ENCODE measurements at places on chromosomes 1 and 21.

- DNase-seq = no peak
Observed at GRCh38 chr1:204250428-204251030, 36.7 kb upstream of the GOLT1A start.

DNA sequence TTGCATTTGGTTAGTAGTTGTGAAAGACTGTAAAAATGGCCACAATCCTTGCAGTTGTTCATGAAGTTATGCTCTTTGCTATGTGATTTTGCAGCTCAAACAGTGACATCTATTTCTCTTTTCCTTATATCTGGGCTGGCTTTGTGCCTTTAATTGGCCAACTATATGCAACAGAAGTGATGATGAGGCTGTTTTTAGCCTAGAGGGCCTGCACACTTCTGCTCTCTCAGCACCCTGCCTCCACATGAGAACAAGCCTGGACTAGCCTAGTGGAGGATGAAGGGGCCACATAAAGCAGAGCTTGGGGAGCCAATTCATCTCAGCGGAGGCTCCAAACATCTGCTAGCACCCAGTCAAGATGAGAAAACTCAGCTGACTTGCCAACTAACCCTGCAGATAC is 339.8 kb downstream of the OMA1 start:
- no peak for DNase-seq

DNA sequence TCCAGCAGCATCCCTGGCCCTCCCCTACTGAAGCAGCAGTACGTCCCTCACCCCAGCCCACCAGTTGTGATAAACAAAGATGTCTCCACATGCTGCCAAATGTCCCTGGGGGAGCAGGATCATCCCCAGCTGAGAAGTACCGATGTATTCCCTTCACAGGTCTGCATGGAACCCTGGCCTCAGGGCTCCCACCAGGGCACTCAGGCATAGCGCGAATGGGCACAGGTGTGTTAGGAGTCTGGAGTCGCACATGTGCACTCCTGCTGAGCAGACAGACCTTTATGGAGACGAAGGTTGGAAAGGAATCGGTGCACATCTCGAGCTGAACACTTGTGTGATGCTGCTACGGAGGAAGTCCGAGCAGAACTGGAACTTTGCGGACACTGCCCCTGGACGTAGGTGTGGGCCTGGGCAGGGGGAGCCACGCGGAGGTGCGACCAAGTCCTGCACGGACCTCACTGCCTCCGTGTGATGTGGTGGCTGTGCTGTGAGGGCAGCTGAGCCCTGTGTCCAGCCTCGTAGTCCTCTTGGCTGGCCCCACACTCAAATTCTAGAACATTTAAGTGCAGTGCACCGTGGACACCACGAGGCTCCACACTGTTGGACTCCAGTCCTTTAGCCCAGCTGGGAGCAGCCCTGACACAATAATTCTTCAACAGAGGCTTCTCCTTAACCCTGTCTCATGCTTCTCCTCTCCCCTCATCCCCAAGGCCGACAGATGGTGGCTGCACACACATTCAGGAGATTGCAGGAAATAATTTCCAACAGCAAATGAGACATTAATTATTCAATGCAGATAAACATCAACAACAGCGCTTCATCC is 43.4 kb downstream of the RSPH1 start:
- DNase-seq = no peak

- DNase-seq = no peak
Observed at GRCh38 chr1:184972315-184973055, 1.8 kb downstream of the NIBAN1 start.

- DNase-seq = no peak
Observed at GRCh38 chr21:34307991-34308532, 55.7 kb upstream of the KCNE2 start.

DNA sequence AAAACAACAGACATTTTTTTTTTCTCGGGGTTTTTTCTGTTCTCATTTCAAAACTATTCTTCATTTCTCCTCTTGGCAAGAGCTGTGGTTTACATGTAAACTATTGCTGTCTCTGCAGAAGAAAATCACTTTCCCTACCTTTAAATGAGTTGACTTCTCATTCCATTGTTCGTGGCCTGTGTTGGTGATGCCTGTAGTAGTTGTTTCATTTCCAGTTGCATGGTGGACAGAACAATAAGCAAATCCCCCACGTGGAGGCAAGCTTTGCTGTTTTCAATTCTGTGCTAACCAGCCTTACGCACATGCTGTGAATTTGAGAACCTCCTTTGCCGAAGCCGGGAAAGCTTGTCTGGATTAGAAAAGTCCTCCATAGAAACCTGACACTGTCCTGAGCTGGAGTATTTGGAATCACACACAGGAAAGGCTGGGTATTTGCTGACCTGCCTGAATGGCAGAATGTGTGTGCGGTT is 26.2 kb upstream of the MAP3K7CL start:
- DNase-seq = no peak

DNA sequence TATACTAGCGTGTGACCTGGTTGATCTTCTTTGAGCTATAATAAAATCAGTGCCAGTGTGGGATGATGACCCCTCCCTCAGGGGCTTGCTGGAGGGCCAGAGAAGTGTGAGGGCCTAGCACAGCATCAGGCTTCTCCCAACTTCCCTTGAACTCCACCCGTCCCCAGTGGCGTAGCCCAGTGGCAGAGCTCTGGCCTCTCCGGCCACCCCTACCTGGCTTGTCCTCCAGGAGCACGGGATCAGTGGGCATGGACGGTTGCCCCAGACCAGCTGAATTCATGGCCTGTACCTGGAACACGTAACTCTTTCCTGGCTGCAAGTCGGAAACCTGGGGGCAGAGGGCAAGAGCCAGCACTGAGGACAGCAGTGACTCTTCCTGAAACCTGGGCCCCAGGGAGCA is 36.0 kb downstream of the MYOM3 start:
- no peak for DNase-seq

- no peak for DNase-seq
Observed at GRCh38 chr21:36038701-36039497, 21.4 kb downstream of the SETD4 start.

- DNase-seq = no peak
Observed at GRCh38 chr1:161032409-161032808, 6.4 kb downstream of the TSTD1 start.

DNA sequence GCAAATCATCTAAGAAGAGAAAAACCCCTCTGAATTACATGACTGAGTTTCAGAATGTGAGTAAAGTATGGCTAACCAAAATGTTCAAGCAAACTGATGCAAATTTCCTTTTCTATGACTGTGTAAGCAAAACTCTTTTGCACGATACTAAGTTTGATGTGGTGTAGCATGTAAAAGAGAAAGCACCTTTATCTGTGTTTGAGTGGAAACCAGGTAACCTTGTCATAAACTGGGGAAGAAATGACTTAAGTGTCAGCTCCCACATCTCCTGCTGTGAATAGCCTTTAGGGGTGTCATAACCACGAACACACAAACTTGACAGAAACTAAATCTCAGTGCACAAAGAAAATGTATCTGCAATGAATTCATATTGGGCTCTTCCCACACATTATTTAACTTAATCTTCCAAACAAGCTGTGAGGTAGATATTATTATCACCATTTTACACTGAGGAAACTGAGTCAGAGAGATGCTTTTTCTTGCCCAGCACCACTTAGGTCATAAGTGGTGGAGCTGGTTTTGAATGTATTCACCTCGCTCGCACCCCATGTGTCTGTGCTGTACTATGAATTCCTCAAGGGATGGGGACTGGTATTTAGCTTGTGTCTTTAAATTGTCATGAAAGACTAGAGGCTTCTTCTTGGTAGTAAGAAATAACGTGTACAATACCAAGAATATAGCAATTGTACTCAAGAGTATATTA is 32.9 kb upstream of the IL12RB2 start:
- no peak for DNase-seq

DNA sequence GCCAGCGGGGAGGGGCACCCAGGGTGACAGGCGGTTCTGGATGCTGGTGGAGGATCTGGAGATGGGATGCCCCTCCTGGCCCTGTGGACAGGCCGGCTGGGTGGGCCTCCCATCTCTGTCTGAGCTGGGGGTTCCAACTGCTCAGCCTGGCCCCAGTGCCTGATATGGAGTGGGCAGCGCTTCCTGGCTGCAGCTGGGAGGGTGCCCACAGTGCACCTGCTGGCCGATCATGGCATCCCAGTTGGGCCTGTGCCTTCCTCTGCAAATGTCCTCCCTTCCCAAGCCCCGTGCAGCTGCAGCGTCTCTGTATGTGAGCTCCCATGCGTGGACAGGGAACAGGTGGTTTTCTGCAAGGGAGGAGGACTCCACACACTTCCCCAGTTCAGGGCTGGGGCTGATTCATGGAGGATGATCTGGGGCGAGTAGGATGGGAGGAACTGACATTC is 2.1 kb downstream of the PFKL start:
- DNase-seq = no peak

DNA sequence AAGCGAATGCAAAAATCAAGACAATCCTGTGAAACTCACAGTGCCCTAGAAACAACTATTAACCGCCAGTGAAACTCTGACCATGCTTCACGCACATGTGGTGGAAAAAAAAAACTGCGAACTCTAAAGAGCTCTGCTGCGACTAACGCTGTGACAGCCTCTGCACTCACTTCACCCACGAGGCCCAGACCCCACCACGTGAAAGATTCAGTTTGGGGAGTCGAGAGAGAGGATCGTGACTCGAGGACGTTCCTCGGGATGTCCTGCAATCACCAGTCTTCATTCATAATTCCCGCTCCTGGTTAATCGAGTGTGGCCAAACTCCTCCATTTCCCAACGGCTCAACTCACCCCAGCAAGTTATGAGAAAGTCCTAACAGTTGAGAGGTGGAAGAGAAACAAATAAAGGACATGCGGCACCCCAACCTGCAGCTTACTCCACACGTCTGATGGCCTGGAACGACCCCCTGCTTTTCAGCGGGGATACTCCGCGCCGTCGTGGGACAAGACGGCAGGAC is 1.1 kb downstream of the SERBP1 start:
- DNase-seq = no peak

- no peak for DNase-seq
Observed at GRCh38 chr21:17231771-17232170, 281.1 kb upstream of the CXADR start.

- DNase-seq = no peak
Observed at GRCh38 chr1:167332503-167332902, 111.8 kb downstream of the POU2F1 start.

- DNase-seq = no peak
Observed at GRCh38 chr1:73671530-73671929, 526.4 kb downstream of the LRRIQ3 start.

- DNase-seq = no peak
Observed at GRCh38 chr1:27572019-27572678, 31.8 kb downstream of the AHDC1 start.

- no peak for DNase-seq
Observed at GRCh38 chr1:35500439-35500838, 56.8 kb downstream of the KIAA0319L start.

DNA sequence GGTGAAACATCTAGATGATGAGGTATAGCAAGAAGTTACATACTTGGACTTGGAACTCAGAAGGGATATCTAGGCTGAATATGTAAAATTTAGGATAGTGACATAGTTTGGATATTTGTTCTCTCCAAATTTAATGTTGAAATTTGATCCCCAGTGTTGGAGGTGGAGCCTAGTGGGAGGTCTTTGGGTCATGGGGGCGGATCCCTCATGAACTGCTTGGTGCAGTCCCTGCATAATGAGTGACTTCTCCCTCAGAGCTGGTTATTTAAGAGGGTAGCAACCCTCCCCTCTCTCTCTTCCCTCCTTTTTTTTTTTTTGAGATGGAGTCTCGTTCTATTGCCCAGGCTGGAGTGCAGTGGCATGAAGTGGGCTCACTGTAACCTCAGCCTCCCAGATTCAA is 15.5 kb downstream of the ST3GAL3 start:
- DNase-seq = no peak

GRCh38 chr1:235624721-235625333 is 24.8 kb downstream of the GNG4 start:
- peak; percentile 46 for DNase-seq

GRCh38 chr1:93972341-93972740 is 63.1 kb upstream of the GCLM start:
- no peak for DNase-seq

- DNase-seq = no peak
Observed at GRCh38 chr1:228833911-228834688, 98.8 kb downstream of the RHOU start.

DNA sequence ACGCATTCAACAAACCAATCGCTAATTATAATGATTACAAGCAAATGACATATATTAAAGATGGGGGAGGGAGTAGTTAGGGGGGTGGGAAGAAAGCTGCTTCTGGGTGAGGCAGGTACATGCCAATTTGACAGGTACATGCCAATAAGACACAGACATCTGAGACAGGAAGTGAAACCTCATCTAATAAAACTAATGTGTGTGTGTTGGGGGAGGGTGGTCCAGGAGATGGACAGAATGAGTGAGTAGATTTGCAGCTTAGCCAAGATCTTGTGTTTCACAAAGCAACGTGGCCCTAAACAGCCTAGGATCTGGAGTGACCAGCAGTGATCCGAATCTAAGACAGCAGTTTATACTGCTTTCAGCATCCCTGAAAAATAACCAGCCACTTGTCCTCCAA is 10.8 kb downstream of the CFAP45 start:
- no peak for DNase-seq

DNA sequence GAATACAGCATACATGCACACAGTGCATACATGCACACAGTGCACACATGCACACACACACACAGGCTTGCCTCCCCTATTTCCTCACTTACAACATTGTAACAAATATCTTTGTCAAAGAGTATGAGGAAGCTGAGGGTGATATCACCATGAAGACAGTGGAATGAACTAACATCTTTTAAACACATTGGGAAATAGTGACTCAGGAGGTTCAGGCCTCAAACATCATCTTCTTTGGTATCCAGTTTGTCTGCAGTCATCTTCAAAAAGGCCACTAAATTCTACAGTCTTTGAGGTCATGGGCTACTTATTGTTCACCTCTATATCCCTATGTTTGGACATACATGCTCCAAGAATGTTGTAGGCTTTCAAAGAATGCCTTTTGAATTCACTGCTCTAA is 2.1 kb upstream of the LCE2B start:
- no peak for DNase-seq

DNA sequence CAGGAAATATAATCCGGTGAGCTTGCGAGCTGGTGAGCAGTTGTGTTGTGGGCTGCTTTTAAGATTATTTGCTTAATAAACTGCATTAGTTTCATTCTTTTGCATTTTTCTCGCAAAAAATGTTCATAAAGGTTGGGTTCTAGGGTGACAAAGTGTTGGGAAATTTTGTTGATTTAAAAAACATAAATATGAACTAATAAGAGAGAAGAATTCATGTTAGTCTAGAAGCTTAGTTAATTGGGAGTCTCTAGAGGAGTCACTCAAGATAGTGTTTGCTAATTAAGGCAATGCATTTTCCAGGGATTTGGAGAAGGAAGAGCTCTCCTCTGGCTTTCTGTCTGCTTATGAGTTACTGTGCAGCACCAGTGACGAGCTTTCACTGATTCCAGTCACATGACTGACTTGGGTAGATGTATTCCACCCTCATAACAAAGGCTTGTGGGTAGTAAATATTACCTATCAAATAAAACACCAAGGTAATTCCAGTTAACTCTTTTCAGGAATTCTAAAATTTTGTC is 417.0 kb downstream of the PTBP2 start:
- DNase-seq = no peak

- no peak for DNase-seq
Observed at GRCh38 chr1:243738020-243738419, 112.0 kb downstream of the AKT3 start.

- no peak for DNase-seq
Observed at GRCh38 chr1:11893907-11894251, 32.3 kb downstream of the KIAA2013 start.

- no peak for DNase-seq
Observed at GRCh38 chr21:34590520-34590919, 24.4 kb downstream of the RCAN1 start.
